ENCODE measurements at places on chromosomes 13 and 19.
A peak's percentile ranks its signal among the peaks of the same experiment; 100 is the strongest.

GRCh38 chr13:112669881-112670499 is 19.8 kb upstream of the ATP11A start:
- no peak for DNase-seq

DNA sequence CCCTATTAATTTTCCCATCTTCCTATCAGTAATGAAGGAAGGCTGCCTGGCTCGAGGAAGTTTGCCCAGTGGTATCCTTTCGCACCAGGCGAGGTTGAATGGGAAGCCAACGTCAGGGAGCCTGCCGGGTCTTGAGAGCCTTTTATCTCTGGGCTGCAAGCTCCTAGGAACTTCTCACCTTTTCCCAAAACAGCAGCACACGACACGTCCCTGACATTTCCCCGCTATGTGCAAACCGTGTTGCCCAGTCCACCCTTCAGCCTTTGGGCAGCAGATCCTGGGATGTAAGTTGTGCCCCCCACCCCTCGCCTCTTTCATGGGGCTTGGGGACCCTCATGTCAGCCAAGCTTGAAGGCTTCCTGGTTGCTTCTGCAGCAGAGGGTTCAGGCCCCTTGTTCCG is 179.1 kb downstream of the ZNF536 start:
- DNase-seq, result no peak

DNA sequence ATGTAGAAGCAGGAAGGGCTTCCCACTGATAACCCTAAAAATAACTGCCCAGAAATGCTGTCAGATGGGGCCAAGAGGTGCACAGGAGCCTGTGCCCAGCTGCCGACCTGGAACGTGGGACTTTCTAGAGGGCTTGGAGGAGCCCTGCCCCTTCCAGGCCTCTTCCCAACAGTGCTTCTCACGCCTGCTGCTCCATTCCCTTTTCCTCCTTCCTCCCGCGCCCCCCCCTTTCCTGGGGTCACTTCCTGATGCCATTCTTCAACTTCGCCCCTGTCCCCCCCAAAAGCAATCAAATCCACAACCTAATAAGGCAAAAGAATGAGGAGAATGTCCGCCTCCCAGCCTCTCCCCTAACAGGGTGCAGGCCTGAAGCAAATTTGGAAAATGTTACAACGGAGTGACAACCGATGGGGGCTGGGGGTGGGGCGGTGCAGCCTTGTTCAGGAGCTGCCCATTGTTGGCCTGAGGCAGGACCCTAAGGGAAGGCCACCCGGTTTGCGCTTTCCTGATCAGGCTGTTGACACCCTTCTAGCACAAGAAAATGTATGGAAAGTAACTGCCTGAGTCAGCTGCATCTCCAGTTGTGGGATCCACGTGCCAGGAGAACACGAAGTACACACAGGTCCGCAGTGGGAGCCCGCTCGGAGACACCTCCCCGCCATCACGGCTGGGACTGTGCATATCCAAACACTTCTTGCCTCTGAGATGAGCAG is 18.7 kb downstream of the ACTN4 start:
- DNase-seq, result peak; percentile 95

- DNase-seq, result no peak
These were observed at the start of gene ZNF534 for GRCh38 chr19:52428937-52429336. Gene ZNF534 (plus strand): TSS chr19:52429148. CDS start chr19:52431475, 2,327 bp downstream.

GRCh38 chr13:66113882-66114526 is 1116.1 kb downstream of the PCDH9 start:
- peak; percentile 85 for DNase-seq

GRCh38 chr13:60417734-60418133 is 20.7 kb downstream of the TDRD3 start:
- DNase-seq, result no peak

DNA sequence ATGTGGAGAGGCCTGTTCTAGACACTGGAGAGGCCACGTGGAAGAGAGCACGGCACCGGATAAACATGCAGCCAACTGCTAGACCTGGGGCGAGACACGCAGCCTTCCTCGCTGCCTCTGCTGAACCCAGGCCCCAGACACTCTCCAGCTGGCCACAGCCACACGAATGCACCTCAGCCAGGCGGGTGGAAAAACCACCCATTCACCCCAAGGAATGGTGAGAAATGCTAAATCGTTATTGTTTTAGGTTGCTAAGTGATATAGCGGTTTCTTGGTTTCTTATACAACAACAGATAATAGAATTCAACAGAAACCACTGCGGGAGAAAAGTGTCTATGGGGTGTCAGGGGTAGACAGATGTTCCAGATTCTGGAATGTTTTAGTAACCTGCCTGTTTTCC is 52.5 kb downstream of the STK24 start:
- DNase-seq, result no peak

DNA sequence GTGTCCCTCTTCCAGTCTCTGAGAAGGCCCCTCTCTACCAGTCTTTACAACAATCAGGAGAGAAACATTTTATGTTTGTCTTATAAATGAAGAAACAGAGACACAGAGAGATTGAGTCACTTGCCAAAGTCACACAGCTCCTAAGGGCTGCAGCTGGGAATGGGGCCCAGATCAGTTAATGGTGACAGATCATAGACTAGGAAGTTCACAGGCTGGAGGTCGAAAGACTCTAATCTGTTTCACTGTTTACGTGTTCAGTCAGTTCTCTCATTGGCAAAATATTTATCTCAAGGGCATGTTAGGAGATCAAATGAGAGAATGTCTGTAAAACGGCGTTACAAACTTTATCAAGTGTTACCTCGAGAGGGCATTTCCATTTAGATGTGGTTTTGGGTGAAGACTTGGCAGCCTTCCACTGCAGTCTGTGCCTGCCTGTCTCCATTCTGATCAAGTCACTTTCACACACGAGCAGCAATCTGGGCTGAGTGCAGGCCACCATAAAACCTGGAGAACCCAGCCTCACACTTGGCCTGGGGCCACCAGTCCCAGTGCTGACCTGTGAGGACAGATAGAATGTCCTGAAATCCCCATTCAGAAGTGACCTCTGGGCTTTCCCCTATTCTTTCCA is 65.1 kb downstream of the SIAH3 start:
- no peak for DNase-seq

GRCh38 chr19:12000152-12000981 is 35.1 kb downstream of the ZNF433 start:
- peak; percentile 30 for DNase-seq

DNA sequence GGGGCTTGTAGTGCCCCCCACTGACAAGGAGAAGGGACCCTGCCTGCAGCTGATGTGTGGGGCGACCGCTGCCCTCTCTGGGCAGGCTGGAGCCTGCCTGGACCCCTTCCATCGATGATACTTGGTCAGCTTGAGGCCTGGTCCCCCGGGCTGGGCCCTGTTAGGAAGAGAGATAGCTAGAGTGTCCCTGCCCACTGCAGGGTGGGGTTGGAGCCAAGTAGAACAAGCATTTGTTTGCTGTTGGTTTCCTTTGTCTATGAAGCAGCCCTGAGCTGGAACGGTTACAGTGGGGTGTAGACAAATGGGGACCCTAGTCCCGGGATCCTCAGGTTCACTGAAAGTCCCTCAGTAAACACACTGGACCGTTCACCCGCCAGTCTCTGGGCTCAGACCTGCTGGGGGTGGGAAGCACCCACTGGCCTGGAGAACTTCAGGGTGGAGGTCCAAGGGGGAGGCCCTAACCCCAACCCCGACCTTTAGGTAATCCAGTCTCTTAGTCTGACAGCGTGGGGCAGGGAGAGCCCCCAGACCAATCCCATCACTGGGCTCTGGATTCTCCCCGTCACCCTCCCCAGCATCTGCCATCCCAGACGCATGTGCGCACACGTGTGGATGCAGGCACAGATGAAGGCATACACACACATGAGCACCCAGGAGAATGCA is 204.8 kb upstream of the ZNF536 start:
- no peak for DNase-seq

GRCh38 chr19:47480658-47481057 is 3.4 kb downstream of the KPTN start:
- DNase-seq, result no peak

GRCh38 chr13:107937848-107938247 is 277.5 kb downstream of the LIG4 start:
- no peak for DNase-seq

DNA sequence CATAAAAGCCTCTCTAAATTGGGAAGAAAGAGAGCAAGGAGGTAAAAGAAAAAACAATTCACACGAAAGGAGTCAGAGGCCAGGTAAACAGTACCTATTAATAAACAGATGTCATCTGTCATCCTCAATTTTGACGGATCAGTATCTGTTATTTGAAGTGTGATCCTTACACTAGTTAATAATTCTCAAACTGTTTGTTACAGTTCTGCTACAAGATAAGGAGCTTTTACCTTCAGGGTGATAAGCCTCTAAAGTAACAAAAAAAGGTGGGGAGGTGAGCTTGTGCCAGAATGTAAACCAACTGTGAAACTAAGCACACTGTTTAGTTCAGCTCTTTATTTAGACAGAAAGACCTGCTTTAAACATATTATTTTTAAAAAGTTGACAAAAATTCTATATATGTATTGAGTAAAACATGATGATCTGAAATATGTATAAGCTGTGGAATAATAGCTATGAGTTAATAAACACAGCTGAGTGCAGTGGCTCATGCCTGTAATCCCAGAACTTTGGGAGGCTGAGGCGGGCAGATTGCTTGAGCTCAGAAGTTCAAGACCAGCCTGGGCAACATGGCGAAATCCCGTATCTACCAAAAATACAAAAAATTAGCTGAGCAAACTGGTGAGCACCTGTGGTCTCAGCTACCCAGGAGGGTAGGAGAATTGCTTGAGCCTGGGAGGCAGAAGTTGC is 48.4 kb upstream of the EBPL start:
- DNase-seq, result no peak

DNA sequence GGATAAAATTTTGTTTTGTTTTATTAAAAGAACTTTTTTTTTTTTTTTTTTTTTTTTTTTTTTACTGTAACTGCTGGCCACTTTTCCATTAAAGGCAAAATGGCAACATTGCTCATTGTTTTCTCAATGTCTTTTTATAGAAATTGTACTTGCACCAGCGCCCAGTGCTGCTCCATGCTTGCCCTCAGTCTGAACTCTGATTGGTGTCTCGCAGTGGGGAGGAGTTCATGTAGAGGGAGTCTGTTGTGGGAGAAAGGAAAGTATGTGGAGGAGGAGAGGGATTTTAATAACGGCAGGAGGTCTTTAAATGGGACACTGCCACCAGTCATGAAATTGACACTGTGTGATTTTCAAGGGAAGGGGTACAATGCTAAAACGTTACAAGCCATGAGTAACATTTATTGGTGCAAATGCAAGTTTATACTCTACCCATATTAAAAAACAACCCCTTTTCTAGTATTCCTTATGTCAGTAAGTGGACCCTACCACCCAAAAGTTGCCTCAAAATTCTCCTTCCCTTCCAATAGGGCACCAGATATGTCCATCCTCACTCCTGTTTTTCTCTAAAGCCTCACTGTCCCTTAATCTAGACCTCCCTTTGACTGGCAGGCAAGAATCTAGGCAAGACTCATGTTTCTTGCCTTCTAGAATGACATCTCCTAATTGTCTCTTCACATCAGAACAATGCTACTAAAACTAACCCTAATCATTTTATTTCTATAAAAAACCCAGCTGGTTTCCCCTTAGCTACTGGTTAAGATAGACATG is 3.2 kb downstream of the RASL11A start:
- DNase-seq, result peak; percentile 23

- no peak for DNase-seq
These were observed 5.5 kb upstream of the FSTL3 start for GRCh38 chr19:670609-671075.

DNA sequence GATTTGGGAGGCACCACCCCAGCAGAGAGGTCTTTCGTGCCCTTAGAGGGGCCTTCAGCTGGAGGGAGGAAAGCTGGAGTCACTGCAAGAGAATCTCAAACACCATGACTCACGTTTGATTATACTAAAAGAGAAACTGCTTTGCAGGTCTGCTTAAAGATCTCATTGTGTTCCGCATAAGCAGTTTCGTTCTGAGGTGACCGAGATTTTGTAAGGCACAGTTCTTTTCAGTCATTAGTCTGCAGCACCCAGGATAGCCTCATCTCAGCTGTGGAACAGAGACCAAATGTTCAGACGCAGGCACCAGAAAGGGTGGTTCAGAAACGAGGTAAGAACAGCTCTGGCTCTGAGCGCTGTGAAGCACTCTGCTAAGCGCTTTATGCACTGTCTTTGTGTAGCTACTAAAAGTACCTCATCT is 71.2 kb upstream of the GTF3A start:
- peak; percentile 8 for DNase-seq

DNA sequence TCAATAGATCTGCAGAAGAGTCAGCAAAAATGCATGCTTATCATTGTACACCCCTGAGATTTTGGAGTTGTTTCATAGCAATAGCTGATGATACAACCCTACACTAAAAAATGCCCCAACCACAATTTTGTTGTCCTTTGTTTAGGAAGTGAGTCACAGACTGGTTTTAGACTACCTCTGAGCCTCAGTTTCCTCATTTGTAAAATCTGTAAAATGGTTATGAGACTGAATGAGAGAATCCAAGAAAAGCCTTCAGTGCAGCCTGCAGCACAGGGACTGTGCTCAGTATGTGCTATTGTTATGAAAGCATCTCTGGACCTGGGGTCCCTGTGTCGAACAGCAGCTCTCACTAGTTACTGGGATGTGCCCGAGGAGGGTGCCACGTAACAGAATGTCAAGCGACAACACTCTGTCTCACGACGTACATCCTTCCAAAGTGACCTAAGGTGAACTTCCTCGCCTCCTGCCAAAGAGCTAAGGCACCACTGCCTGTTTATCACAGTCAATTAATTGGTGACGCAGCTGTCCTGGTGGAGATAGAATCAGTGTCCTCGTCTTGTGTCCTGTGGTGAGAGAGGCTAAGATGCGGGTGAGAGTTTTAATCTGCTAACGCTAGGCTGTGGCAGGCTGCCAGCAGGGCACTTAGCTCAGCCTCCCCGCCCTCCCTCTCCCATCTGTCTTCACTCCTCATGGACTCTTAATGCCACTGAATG is 18.1 kb downstream of the DHRS12 start:
- DNase-seq, result peak; percentile 52

DNA sequence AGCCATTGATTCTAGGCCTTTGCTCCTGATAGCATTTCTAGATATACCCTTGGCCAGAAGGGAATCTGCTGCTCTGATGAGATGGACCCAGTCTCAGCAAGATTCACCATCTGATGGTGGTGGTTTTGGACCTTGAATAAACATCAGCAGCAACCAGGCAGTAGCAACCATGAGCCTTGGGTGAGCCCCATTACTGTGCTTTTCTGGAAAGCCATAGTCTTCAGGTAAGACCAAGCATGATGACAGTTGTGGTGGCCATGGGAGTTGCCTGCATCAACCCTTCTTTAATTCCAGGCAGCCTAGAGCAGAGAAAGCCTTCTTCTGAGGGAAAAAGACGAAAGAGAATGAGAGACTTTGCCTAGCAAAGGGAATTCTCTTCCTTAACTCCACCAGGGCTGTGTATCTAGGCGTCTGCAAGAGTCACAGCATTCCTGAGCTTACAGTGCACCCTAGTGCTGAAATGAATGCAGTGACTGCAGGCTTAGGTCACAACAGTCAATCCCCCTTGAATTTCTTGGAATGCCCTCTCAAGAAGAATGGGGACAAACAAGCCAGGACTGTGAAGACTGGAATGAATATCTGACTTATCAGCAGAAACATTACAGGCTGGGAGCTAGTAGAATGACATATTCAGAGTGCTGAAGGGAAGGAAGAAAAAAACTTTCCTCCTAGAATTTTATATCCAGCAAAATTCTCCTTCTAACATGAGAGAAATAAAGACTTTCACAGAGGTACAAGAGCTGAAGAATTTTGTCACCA is 942.4 kb upstream of the PCDH20 start:
- DNase-seq, result peak; percentile 46

GRCh38 chr13:92225861-92226260 is 827.4 kb downstream of the GPC5 start:
- no peak for DNase-seq

GRCh38 chr13:97749174-97749573 is 204.3 kb upstream of the IPO5 start:
- DNase-seq, result no peak

GRCh38 chr19:8209462-8210378 is 550 bp downstream of the CERS4 start:
- no peak for DNase-seq

Measured in fibroblast of upper back skin (primary cell).